ENCODE measurements at places on chromosomes 3 and 15.

DNA sequence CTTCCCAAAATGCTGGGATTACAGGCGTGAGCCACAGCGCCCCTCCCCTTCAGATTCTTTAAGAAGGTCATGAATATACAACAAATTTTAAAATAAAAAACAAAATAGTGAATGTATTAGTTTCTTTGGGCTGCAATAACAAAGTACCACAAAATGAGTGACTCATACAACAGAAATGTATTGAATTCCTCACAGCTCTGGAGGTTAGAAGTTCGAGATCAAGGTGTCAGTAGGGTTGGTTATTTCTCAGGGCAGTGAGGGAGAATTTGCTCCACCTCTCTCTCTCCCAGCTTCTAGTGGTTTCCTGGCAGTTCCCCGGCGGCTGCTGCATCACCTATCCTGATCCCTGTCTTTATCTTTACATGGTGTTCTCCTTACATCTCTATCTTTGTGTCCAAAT is 804.0 kb downstream of the ROBO1 start:
- no peak for DNase-seq

- DNase-seq = no peak
These were observed 139.3 kb downstream of the FILIP1L start for GRCh38 chr3:99974989-99975388.

DNA sequence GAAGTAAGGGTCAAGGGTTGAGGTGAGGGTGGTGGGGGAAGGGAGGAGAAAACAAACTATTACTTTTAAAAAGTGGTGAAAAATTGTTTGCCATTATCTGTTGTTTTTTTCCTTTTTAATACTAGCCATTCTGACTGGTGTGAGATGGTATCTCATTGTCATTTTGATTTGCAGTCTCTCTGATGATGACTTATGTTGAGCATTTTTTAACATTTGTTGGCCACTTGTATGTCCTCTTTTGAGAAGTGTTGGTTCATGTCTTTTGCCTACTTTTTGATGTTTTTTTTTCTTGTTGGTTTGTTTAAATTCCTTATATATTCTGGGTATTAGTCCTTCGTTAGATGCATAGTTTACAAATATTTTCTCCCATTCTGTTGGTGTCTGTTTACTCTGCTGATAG is 185.9 kb upstream of the ANKRD28 start:
- DNase-seq = no peak

GRCh38 chr3:107877936-107878335 is 212.9 kb downstream of the CD47 start:
- DNase-seq = no peak

GRCh38 chr3:56115698-56116097 is 352.6 kb downstream of the ERC2 start:
- no peak for DNase-seq

DNA sequence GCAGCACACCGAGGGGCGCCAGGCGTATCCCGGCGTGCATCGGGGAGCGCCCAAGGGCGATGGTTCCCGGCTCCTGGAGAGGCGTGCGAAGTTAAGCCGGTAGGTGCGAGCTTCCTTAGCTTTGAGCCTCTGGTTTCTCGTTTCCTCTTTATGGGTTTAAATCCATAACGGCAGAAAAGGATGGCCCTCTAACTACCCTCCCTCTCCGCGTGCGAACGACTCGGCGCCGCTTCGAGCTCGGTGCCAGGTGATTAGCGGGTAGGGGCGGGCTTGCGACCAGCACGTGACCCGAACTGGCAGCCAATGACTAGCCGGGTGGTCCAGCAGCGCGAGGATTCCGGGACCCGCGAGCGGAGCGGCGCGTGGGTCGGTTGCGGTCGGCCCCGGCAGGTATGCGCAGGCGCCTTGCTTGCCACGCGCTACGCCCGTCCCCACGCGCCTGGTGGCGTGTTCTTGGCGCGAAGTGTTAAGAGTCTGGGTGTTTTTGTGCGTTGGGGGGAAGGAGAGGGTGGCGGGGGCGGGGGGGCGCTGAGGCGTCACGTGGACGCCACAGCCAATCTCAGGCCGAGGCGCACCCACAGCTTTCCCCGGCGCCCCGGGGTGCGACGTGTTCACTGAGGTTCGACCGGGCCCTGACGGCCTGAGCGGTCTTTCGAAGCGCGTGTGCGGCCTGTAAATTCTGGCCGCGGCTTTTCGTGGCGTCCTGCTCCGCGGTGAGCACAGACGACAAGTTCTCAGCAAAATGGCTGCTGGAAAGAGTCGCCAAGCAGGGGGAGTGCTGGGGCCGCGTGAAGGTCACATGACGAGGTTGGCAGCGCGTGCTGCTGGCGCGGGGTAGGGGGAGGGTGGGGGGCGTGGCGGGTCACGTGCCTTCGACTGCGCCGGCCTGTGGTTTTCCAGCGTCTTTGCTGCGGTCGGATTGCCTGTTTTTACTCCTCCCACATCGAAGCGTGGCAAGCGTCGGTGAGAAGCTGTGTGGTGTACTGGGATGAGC is 38.7 kb upstream of the MGA start:
- DNase-seq = peak; percentile 88

DNA sequence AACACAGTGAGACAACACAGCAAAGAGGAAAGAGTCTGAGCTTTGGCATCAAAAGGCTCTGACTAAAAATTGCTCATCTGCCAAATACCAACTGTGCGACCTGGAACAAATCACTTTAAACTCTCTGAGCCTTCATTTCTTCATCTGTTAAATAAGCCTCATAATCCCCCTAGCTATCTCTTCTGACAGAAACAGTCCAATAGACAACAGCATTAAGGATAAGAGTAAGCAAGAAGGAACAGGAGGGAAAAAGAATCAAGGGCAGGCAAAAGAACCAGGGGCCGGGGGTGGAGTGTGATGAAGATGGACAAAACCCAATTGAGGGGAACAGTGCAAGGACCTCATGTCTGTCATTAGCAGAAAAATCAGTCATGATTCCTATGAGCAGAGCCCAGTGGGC is 79.4 kb upstream of the SETMAR start:
- DNase-seq = no peak
